ENCODE measurements at places on chromosomes 6 and 20.

GRCh38 chr6:98894810-98895209 lies 52.9 kb downstream of the FBXL4 start:
- DNase-seq, result no peak
- peaks cover 6% of the 10 kb centered on the region for H3K4me1 ChIP-seq
- no peak overlapping the region for H3K4me3 ChIP-seq
- H3K36me3 ChIP-seq, result peaks cover 16% of the 10 kb centered on the region
- no peak overlapping the region for H3K27ac ChIP-seq
- no peaks in the 10 kb centered on the region for H3K27me3 ChIP-seq

GRCh38 chr6:149372062-149372461 lies 28.0 kb upstream of the SUMO4 start:
- no peaks in the 10 kb centered on the region for H3K27me3 ChIP-seq
- peaks cover 55% of the 10 kb centered on the region for H3K4me1 ChIP-seq
- no peak overlapping the region for H3K4me3 ChIP-seq
- no peak for DNase-seq

GRCh38 chr20:50304923-50305635 lies 114.4 kb downstream of the CEBPB start:
- H3K27me3 ChIP-seq, result peaks cover 4% of the 10 kb centered on the region
- no peaks in the 10 kb centered on the region for H3K36me3 ChIP-seq
- H3K27ac ChIP-seq, result no peak overlapping the region
- H3K4me3 ChIP-seq, result no peak overlapping the region
- no peaks in the 10 kb centered on the region for H3K4me1 ChIP-seq
- DNase-seq, result no peak

GRCh38 chr20:33252460-33252859 lies 16.7 kb downstream of the BPIFA1 start:
- no peaks in the 10 kb centered on the region for H3K4me1 ChIP-seq
- no peak for DNase-seq
- H3K27me3 ChIP-seq, result no peaks in the 10 kb centered on the region
- H3K4me3 ChIP-seq, result no peak overlapping the region
- H3K36me3 ChIP-seq, result no peaks in the 10 kb centered on the region

- no peaks in the 10 kb centered on the region for H3K4me1 ChIP-seq
- H3K36me3 ChIP-seq, result no peaks in the 10 kb centered on the region
- no peak overlapping the region for H3K4me3 ChIP-seq
- H3K27me3 ChIP-seq, result no peaks in the 10 kb centered on the region
- H3K27ac ChIP-seq, result no peak overlapping the region
Measured at GRCh38 chr6:19332806-19333460, 504.2 kb upstream of the ID4 start.

GRCh38 chr20:50123418-50123817 lies 10.5 kb upstream of the UBE2V1 start:
- no peak overlapping the region for H3K4me3 ChIP-seq
- H3K27ac ChIP-seq, result no peak overlapping the region
- no peaks in the 10 kb centered on the region for H3K4me1 ChIP-seq
- peaks cover 34% of the 10 kb centered on the region for H3K36me3 ChIP-seq

DNA sequence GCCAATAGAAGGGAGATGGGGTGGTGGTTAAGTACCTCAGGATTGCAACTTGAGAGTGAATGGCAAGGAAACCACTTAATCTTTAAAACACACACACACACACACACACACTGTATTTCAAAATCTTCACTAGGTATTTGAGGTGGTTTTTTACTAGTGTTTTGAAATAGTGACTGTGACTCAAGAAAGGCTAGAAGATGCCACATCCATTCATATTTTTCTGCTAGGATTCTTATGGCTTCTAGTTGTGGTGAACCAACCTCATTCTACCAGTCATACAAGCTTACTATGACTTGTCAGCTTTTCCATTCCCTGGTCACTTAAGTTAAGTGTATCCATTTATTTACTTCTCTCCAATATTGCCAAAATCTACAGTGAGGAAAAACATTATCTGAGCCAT lies 519.4 kb upstream of the JAG1 start:
- no peaks in the 10 kb centered on the region for H3K27me3 ChIP-seq
- no peaks in the 10 kb centered on the region for H3K36me3 ChIP-seq
- DNase-seq, result no peak
- H3K4me3 ChIP-seq, result no peak overlapping the region

DNA sequence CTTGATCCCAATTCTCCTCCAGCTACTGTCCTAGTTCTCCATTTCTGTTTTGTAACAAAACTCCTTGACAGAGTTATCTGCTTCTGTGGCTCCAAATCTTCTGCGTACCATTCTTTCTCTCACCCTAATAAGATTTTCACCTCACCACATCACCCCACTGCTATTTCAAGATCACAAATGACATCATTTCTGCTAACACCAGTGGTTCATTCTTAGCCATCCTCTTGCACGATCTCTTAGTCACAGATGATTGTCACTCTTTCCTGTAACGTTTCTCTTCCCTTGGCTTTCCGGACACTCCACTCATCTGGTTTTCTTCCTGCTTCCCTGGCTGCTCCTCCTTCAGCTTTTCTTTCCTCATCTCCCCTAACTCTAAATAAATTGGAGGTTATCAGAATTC lies 56.8 kb upstream of the FABP7 start:
- DNase-seq, result no peak
- no peak overlapping the region for H3K4me3 ChIP-seq
- no peaks in the 10 kb centered on the region for H3K36me3 ChIP-seq
- H3K4me1 ChIP-seq, result no peaks in the 10 kb centered on the region
- H3K27me3 ChIP-seq, result peaks cover 2% of the 10 kb centered on the region

GRCh38 chr20:63689046-63690002 lies 7.1 kb upstream of the TNFRSF6B start:
- H3K4me1 ChIP-seq, result no peaks in the 10 kb centered on the region
- H3K27me3 ChIP-seq, result peaks cover 2% of the 10 kb centered on the region
- H3K27ac ChIP-seq, result no peak overlapping the region
- no peak overlapping the region for H3K4me3 ChIP-seq

DNA sequence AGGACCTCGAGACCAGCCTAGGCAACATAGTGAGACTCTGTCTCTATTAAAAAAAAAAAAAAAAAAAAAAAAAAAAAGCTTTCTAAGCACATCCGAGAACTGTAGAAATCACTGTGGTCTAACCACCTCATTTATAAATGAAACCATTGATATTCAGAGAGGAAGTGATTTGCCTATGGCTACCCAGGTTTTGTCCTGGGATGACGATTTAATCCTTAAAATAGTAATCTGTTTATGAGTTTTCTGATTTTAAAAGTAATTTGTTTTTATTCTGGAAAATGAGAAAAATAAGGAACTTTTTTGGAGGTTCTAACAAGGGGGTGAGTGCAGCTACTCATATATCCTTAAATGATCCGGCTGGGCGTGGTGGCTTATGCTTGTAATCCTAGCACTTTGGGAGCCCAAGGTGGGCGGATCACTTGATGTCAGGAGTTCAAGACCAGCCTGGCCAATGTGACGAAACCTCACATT lies 6.5 kb upstream of the BTN3A2 start:
- H3K27me3 ChIP-seq, result no peaks in the 10 kb centered on the region
- DNase-seq, result no peak
- no peak overlapping the region for H3K4me3 ChIP-seq

DNA sequence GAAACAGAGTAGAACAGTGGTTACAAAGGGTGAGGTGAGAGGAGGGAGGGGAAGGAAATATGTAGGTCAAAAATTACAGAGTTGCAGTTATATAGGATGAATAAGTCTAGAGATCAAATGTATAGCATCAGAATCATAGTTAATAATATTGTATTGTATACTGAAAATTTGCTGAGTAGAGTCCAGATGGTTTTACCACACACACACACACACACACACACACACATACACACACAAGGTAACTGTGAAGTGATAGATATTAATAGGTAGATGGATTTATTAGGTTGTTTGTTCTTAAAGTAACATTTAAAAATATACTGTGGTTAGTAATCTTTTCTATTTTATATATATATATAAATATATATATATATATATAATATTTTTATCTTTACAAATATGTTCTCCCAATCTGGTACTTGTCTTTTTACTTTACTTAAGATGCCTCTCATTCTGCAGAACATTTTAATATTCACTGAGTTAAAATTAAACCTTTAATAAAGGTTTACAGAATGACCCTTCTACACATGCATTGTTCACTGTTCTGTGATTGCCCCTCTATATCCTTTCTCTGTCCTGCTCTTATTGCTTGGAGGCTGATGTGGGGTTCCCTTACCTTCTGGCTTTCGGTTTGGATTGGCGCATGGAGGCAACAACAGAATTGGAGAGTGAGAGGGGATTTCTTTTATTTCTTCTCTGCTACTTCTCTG lies 408 bp downstream of the PTCHD4 start:
- no peaks in the 10 kb centered on the region for H3K4me1 ChIP-seq
- DNase-seq, result no peak
- H3K27ac ChIP-seq, result no peak overlapping the region
- H3K4me3 ChIP-seq, result no peak overlapping the region

GRCh38 chr6:2951728-2952127 lies 19.6 kb downstream of the SERPINB6 start:
- H3K4me1 ChIP-seq, result peaks cover 21% of the 10 kb centered on the region
- peaks cover 16% of the 10 kb centered on the region for H3K36me3 ChIP-seq
- no peak for DNase-seq
- peaks cover 13% of the 10 kb centered on the region for H3K27me3 ChIP-seq
- no peak overlapping the region for H3K27ac ChIP-seq

DNA sequence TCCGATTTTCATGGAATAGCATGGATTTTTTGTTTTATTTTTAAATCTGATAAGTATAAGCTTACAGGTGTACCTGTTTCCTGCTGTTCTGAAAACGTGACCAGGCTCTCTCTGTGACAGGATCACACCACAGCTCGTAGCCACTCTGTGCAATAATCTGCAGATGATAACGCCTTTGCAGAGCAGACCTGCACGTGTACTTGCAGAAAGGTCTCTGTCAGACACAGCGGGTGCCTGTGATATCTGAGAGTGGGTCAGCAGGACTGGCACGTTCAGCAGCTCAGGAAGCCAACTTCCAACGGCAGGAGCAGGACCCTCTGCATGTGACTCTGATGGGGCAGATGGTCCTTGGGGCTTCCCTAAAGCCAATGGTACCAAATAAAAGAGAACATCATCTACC lies 68.6 kb upstream of the HDDC2 start:
- DNase-seq, result no peak
- peaks cover 9% of the 10 kb centered on the region for H3K27me3 ChIP-seq
- no peaks in the 10 kb centered on the region for H3K36me3 ChIP-seq
- no peak overlapping the region for H3K27ac ChIP-seq

- no peak overlapping the region for H3K4me3 ChIP-seq
- no peak overlapping the region for H3K27ac ChIP-seq
- H3K36me3 ChIP-seq, result peaks cover 5% of the 10 kb centered on the region
- DNase-seq, result no peak
- H3K27me3 ChIP-seq, result peaks cover 6% of the 10 kb centered on the region
Measured at GRCh38 chr20:44065401-44066340, 121.3 kb downstream of the JPH2 start.

- no peaks in the 10 kb centered on the region for H3K4me1 ChIP-seq
- no peak overlapping the region for H3K27ac ChIP-seq
Measured at GRCh38 chr20:54234991-54235390, 27.1 kb downstream of the PFDN4 start.

GRCh38 chr6:4567141-4567540 lies 209.1 kb upstream of the CDYL start:
- DNase-seq, result no peak
- no peaks in the 10 kb centered on the region for H3K36me3 ChIP-seq
- no peaks in the 10 kb centered on the region for H3K4me1 ChIP-seq
- no peak overlapping the region for H3K27ac ChIP-seq

DNA sequence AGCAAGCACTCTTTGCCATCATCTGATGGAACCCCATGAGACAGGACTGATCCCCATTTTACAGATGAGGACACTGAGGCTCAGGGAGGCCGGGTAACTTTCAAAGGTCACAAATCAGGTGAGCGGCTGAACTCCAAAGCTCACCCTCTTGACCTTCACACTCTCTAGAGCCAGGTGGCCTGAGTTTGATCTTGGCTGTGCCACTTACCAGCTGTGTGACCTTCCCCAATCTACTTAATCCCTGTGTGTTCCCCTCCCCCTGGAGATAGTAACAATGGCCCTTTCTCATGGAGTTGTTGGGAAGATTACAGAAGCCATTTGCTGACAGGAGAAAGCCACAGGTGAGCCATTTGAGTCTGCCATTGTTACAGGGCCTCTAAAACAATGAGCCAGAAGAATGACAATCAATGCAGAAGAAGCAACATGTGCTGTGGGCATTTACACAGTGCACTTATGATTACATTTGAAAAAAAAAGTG lies 34.5 kb downstream of the BMP7 start:
- H3K27me3 ChIP-seq, result peaks cover 17% of the 10 kb centered on the region
- H3K4me3 ChIP-seq, result no peak overlapping the region
- no peaks in the 10 kb centered on the region for H3K36me3 ChIP-seq
- no peaks in the 10 kb centered on the region for H3K4me1 ChIP-seq
- DNase-seq, result no peak

- DNase-seq, result no peak
- no peak overlapping the region for H3K27ac ChIP-seq
- H3K27me3 ChIP-seq, result peaks cover 9% of the 10 kb centered on the region
- H3K4me1 ChIP-seq, result no peaks in the 10 kb centered on the region
- H3K4me3 ChIP-seq, result no peak overlapping the region
Measured at GRCh38 chr6:89222712-89223039, 5.5 kb upstream of the GABRR1 start.

DNA sequence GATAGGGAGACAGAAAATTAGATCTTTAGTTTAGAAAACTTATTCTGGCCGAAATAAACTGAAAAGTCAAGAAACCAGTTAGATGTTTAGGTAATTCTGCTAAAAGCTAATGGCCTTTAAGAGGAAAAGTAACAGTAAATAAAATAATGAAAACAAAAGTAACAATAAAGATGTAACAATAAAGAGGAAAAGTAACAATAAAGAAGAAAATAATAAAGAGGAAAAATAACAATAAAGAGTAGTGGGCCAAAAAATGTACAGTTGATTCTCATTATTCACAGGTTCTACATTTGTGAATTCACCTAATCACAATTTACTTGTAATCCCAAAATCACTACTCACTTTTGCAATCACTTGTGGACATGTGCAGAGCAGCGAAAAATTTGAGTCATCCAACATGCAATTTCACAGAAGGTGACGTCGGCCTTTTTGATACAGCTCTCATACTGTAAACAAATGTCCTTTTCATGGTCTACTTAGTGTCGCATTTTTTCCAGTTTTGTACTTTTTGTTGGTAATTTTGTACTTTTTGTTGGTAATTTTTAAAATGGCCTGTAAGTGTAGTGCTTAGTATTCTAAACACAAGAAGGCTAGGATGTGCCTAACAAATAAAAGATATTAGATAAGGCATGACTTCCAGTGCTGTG lies 24.0 kb downstream of the HBS1L start:
- no peaks in the 10 kb centered on the region for H3K27me3 ChIP-seq
- H3K4me1 ChIP-seq, result peaks cover 61% of the 10 kb centered on the region
- peak; percentile 13 for DNase-seq
- peak overlapping the region; percentile 84 for H3K27ac ChIP-seq

- H3K27ac ChIP-seq, result peak overlapping the region; percentile 82
- H3K4me3 ChIP-seq, result peak overlapping the region; percentile 48
- peaks cover 55% of the 10 kb centered on the region for H3K4me1 ChIP-seq
Measured at GRCh38 chr20:32355417-32355841, 2.7 kb upstream of the ASXL1 start.

DNA sequence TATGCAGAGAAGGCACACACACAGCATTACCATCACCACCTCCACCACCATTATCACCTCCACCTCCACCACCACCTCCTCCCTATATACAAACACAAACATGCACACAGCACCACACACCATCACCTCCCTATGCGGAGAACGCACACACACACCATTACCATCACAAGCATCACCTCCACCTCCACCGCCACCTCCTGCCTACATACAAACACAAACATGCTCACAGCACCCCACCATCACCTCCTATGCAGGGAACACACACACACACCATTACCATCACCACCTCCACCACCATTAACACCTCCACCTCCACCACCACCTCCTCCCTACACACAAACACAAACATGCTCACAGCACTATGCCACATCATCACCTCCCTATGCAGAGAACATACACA lies 236.5 kb upstream of the AFDN start:
- no peak overlapping the region for H3K4me3 ChIP-seq
- peaks cover 4% of the 10 kb centered on the region for H3K27me3 ChIP-seq
- DNase-seq, result no peak
- no peak overlapping the region for H3K27ac ChIP-seq
- no peaks in the 10 kb centered on the region for H3K4me1 ChIP-seq

Data from activated T-helper 1 cell treated with anti-CD3 and anti-CD28 coated beads, Interleukin-12 subunit alpha, Interleukin-12 subunit beta, Interleukin-2, Interleukin-4 antibody, amounts not matched to agents 30 ng/mL and 10 ng/mL and 1 ng/mL, durations not matched to agents 14 hours and 24 hours and 36 hours (primary cell).